ENCODE measurements at places on chromosomes 16 and 17.

DNA sequence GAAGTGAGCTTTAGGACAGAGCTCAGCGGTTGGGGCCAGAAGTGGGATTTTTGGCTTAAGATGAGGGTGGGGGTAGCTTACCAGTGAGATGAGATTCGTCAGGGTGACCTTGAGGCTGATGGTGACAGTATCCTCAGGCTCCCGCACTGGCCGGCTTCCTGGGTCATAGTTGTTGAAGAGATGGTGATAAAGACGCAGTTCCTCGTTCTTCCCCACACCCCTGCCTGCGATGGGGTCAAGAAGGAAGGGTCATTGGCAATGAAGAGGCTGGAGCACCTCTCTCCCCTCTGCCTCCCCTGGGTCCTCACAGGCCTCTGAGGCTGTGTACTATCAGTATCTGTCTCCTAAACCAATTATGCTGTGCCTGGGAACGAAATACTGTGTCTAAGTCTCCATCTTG is 358 bp downstream of the CHRNE start:
- peaks cover 3% of the 10 kb centered on the region for H3K27me3 ChIP-seq
- DNase-seq = no peak
- no peak overlapping the region for H3K4me3 ChIP-seq
- H3K27ac ChIP-seq = no peak overlapping the region

DNA sequence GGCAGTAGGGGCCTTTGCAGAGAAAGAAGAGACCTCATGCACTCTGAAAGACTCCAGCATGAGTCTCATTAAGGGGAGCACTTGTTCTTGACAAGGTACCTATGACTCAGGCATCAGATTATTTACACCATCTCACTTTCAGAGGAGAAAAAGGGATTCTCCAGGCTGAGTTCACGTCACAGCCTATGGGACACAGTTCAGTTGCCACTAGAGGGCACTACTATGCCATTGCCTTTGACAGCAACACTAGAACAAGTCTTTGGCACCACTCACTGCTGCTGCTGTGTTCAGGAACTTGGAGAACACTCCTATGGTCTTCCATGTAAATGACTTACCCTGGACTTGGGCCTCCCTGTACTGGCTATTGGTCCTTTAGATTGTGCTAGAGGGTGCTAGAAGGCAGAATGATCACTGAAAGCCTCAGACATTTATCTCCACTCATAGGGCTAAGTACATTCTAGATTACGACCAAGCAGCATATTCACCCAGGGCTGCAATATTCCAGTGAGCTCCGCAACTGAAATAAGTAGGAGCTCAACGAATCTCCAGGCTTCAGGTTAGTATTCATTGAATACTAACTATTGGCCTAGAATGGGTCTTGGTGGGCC is 225.1 kb upstream of the CA10 start:
- DNase-seq = peak; percentile 77
- H3K4me3 ChIP-seq = no peak overlapping the region
- H3K4me1 ChIP-seq = no peaks in the 10 kb centered on the region
- no peak overlapping the region for H3K27ac ChIP-seq

DNA sequence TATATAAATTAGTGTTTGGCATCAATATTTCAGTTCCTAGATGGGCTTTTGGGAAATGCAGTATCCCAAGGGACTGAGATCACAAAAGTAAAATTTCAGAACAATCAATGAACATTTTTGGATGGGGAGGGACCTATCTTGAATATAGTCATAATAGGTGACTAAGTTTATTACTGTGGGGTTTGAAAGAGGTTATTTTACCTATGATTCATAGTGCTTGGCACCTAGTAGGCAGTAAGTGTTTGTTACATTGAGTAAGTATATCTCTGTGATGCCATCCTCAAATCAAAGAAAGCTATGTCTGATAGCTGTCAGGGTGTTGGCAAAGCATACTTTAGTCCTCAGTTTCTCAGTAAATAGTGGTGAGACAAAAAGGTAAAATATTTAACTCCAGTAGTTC is 36.9 kb downstream of the ZNF207 start:
- H3K27ac ChIP-seq = no peak overlapping the region
- no peak overlapping the region for H3K4me3 ChIP-seq
- DNase-seq = no peak
- no peaks in the 10 kb centered on the region for H3K4me1 ChIP-seq
- no peaks in the 10 kb centered on the region for H3K27me3 ChIP-seq

DNA sequence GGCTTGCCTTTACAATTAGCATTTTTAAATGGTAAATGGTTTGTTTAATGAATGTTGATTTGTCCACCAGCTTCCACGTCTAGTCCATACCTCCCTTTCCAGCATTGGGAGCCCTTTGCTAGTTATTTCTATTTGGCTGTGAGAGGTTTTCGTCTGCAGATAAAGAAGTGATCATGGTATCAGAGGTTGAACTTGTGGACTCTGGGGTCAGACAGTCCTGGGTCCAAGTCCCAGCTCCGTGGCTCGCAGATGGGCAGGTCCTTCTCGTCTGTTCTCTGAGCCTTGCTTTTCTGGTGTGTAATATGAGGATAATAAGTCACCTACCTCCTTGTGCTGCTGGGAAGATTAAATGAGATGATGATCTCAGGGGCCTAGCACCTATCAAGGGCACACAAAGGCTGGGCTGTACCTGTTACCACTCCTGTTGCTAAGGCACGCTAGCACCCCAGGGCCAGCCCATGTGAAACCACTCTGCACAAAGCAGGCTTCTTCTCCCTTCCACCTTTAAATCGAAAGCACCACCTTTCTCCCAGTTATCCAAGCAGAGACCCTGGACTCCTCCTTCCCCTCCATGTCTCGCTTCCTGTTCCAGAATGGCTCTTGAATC is 103.9 kb downstream of the GNAO1 start:
- H3K36me3 ChIP-seq = no peaks in the 10 kb centered on the region
- no peak overlapping the region for H3K4me3 ChIP-seq
- H3K27me3 ChIP-seq = no peaks in the 10 kb centered on the region

GRCh38 chr17:9104370-9105041 is 83.2 kb downstream of the NTN1 start:
- H3K36me3 ChIP-seq = no peaks in the 10 kb centered on the region
- H3K27me3 ChIP-seq = no peaks in the 10 kb centered on the region
- no peak overlapping the region for H3K27ac ChIP-seq
- no peak for DNase-seq

- H3K36me3 ChIP-seq = no peaks in the 10 kb centered on the region
- no peak overlapping the region for H3K27ac ChIP-seq
- no peaks in the 10 kb centered on the region for H3K4me1 ChIP-seq
Measured at GRCh38 chr17:70810609-70811008, 641.3 kb downstream of the KCNJ2 start.

DNA sequence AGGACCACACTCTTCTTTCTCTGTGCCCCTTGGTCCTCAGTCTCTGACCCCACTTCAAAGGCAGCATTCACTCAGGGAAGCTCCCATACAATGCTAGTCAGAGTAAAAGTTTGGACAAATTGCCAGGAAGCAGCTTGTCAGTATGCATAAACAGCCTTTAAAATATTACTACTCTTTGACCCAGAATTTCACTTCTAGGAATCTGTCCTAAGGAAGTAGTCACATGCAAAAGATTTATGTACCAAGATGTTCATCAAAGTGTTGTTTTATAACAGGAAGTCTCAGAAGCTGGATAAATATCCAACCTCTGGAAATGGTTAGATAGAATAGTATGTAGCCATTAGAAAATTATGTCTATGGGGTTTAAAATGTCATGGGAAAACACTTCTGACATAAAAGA is 31.0 kb downstream of the MAPT start:
- H3K27me3 ChIP-seq = no peaks in the 10 kb centered on the region
- H3K4me1 ChIP-seq = no peaks in the 10 kb centered on the region
- no peak overlapping the region for H3K27ac ChIP-seq
- no peak for DNase-seq
- no peaks in the 10 kb centered on the region for H3K36me3 ChIP-seq
- H3K4me3 ChIP-seq = no peak overlapping the region

DNA sequence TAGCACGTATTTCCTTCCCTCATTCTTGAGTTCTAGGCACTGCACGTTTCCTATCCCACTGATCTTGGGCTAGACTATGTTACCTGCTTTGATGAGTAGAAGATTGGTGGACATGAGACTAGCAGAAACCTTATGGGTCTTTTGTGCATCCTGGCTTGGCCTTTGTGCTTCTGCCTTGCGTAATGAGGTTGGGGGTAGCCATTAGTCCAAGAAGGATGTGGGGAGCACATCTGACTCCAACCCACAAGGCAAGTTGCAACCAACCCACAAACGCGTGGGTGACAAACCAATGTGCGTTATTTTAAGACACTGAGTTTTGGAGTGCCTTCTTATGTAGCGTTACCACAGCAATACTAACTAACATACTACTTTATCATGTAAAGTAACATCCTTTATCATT is 180.4 kb upstream of the IRX5 start:
- no peak for DNase-seq
- no peak overlapping the region for H3K4me3 ChIP-seq
- H3K27ac ChIP-seq = no peak overlapping the region

DNA sequence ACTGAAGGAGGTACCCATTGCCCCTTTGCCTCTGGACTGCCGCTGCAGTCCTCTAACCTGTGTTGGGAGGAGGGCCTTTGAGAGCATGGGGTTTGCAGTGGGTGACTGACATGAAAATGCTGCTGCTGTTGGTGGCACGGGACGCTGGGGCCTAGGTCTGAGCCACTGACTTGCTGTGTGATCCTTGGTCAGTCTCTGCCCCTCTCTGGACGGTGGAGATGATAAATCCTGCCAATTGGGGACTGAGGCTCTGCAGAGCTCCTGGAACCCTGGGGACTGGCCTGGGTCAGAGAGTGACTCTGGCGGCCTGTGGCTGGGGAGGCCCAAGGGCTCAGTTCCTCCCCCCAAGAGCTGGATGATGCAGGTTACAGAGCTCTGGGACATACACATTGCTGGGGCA is 6.1 kb upstream of the PYDC1 start:
- no peak overlapping the region for H3K27ac ChIP-seq
- H3K27me3 ChIP-seq = no peaks in the 10 kb centered on the region
- H3K4me3 ChIP-seq = no peak overlapping the region
- DNase-seq = no peak
- H3K4me1 ChIP-seq = no peaks in the 10 kb centered on the region

- peaks cover 4% of the 10 kb centered on the region for H3K4me1 ChIP-seq
- peaks cover 8% of the 10 kb centered on the region for H3K27me3 ChIP-seq
- H3K27ac ChIP-seq = no peak overlapping the region
- H3K36me3 ChIP-seq = no peaks in the 10 kb centered on the region
- DNase-seq = peak; percentile 84
Measured at GRCh38 chr16:4330277-4330874, 14.5 kb downstream of the GLIS2 start.

DNA sequence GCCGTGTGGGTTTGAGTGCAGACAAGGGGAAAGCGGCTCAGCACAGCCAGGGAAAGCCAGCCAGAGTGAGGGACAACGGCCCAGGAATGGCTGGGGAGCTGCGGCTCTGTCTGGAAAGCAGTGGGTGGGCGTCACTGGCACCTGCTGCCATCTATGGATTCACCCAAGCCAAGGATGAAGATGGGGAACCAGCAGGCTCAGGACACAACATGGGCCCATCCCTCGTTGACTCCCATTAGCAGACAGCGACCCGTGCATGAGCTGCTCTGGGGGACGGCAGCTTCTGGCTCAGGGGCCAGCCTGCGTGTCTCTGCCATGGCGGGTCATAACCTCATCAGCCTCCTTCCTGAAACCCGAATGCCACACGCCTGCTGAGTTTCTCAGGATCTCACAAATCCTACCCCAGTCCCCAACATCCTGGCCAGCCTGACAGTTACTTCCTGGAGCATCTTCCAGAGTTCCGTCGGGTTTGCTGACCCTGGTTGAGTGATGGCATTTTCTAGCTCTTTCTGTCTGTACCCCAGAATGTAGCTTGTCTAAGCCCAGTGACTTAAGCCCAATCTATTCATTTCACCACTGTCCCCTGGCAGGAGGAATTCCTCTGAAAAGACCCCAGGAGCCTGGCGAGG is 50.7 kb downstream of the SLC7A5 start:
- H3K4me3 ChIP-seq = no peak overlapping the region
- no peaks in the 10 kb centered on the region for H3K4me1 ChIP-seq
- no peaks in the 10 kb centered on the region for H3K36me3 ChIP-seq

GRCh38 chr16:79185711-79186110 is 414.8 kb downstream of the MAF start:
- H3K27ac ChIP-seq = no peak overlapping the region
- no peak for DNase-seq
- H3K27me3 ChIP-seq = no peaks in the 10 kb centered on the region
- no peak overlapping the region for H3K4me3 ChIP-seq

GRCh38 chr16:81261049-81261648 is 22.7 kb downstream of the BCO1 start:
- H3K4me3 ChIP-seq = no peak overlapping the region
- DNase-seq = no peak
- H3K36me3 ChIP-seq = no peaks in the 10 kb centered on the region
- H3K27ac ChIP-seq = no peak overlapping the region
- H3K4me1 ChIP-seq = no peaks in the 10 kb centered on the region
- no peaks in the 10 kb centered on the region for H3K27me3 ChIP-seq

GRCh38 chr17:37025847-37026530 is 77.2 kb downstream of the AATF start:
- no peak for DNase-seq
- H3K27me3 ChIP-seq = no peaks in the 10 kb centered on the region
- no peak overlapping the region for H3K27ac ChIP-seq
- no peaks in the 10 kb centered on the region for H3K36me3 ChIP-seq

GRCh38 chr17:14016858-14017257 is 52.4 kb upstream of the COX10 start:
- no peak overlapping the region for H3K27ac ChIP-seq
- no peaks in the 10 kb centered on the region for H3K27me3 ChIP-seq
- no peaks in the 10 kb centered on the region for H3K36me3 ChIP-seq
- H3K4me3 ChIP-seq = no peak overlapping the region

DNA sequence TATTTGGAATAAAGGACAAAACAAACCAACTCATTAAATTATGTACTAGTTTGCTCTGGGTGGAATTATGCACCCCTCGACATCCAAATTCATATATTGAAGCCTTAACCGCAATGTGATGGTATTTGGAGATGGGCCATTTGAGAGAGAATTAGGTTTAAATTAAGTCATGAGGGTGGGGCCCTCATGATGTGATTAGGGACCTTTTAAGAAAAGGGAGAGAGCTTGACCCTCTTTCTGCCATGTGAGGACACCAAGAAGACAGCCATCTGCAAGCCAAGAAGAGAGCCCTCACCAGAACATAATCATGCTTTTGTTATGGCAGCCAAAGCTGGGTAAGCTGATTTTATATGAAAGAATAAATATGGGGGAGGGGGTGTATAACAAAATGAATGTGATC is 2.0 kb downstream of the C16orf87 start:
- H3K27ac ChIP-seq = no peak overlapping the region
- H3K36me3 ChIP-seq = no peaks in the 10 kb centered on the region
- DNase-seq = no peak
- H3K27me3 ChIP-seq = no peaks in the 10 kb centered on the region

- no peak for DNase-seq
- peaks cover 9% of the 10 kb centered on the region for H3K4me1 ChIP-seq
Measured at GRCh38 chr17:44501866-44502375, 1.3 kb downstream of the GPATCH8 start.

GRCh38 chr17:38705523-38705802 is 390 bp downstream of the MLLT6 start:
- no peaks in the 10 kb centered on the region for H3K27me3 ChIP-seq
- no peaks in the 10 kb centered on the region for H3K36me3 ChIP-seq
- H3K4me1 ChIP-seq = peaks cover 6% of the 10 kb centered on the region
- no peak for DNase-seq
- peak overlapping the region; percentile 78 for H3K27ac ChIP-seq

- no peak overlapping the region for H3K4me3 ChIP-seq
- no peaks in the 10 kb centered on the region for H3K36me3 ChIP-seq
- no peak overlapping the region for H3K27ac ChIP-seq
- no peaks in the 10 kb centered on the region for H3K4me1 ChIP-seq
- H3K27me3 ChIP-seq = no peaks in the 10 kb centered on the region
Measured at GRCh38 chr16:24699151-24699723, 30.2 kb upstream of the TNRC6A start.

- no peak overlapping the region for H3K27ac ChIP-seq
- H3K4me3 ChIP-seq = no peak overlapping the region
- peaks cover 26% of the 10 kb centered on the region for H3K27me3 ChIP-seq
- DNase-seq = no peak
- H3K36me3 ChIP-seq = no peaks in the 10 kb centered on the region
Measured at GRCh38 chr16:55331648-55332185, 7.7 kb downstream of the IRX6 start.

All from colonic mucosa (tissue), 4 donors.